CD4-positive, alpha-beta T cell treated with Interleukin-17A for 1 hour (primary cell): ENCODE measurements at places on chromosomes 16 and 17.

- DNase-seq: no peak
Measured at GRCh38 chr16:77955127-77955526, 67.2 kb upstream of the CLEC3A start.

DNA sequence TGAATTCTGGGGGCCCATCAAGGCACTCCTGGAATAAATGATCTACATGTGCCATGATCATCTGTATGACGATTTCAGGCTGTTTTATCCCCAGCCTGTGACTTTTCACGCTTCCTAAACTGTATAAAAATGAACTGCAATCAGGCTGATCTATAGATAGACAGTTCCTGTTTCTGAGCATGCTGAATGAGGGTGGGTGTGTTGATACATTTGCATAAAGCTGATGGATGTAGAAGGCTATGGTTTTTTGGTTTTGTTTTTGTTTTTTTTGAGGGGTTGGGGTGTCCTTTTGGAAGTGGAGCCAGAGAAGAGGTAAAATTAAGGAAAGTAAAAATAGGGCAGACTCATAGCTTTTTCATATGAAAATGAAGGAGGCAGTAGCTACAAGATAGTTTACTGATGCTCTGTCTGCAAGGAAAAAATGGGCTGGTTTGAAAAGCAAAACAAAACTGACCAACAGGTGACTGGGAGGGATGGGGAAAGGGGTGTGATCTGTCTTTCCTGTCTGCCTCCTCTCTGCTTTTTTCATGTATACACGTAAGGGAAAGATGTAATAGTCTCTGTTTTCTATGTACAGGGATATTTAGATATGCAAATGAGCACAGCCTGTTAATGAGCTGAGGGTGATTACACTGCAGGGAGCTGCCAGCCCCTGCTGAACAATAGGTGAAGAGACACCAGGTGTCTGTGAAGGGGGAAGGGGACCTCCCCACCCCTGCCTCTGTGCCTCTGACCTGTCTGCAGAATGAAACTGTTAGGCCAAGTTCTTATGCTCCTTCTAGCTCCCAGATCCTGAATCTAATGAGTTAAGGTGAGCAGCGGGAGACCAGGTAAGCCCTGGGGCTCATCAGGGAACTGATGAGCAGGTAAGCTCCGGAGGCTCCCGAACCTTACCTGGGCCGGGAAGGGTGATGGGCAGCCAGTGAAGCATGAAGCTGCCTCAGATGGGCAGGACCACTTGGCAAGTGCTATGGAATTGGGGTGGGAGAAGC lies 46.6 kb upstream of the LYRM9 start:
- no peak for DNase-seq

- DNase-seq: no peak
Measured at GRCh38 chr17:9677896-9678295, 32.6 kb downstream of the USP43 start.

DNA sequence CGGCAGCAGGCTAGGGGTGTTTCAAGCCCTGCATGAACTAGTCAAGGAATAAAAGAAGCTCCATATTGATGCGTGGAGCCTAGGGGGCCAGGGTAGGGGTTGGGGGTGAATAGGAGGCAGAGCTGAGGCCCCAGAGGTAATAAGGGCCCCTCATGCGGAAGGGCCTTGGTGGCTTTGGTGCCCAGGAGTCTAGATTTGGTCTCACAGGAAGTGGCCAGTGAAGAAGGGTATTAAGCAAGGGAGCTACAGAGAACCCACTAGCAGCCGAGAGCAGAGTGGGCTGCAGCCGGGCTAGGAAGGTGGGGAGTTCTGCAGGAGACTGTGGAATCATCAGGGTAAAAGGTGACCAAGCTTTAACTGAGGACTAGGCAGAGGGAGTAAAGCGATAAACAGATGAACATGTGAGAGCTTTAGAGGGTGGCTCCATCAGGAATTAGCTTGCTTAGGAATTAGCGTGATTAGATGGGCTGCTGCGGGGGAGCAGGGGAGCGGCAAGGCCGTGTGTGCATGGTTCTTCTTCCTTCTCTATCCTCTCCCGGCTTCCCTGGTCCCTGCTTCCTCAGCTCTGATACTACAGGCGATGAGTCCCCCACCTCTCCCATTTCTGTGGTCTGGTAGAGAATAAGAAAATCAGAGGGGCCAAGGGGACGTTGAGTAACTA lies 9.8 kb downstream of the GNGT2 start:
- DNase-seq: no peak

- DNase-seq: no peak
Measured at GRCh38 chr16:73095142-73095820, 47.4 kb upstream of the ZFHX3 start.

- no peak for DNase-seq
Measured at GRCh38 chr16:67828651-67829050, 13.5 kb upstream of the THAP11 start.

DNA sequence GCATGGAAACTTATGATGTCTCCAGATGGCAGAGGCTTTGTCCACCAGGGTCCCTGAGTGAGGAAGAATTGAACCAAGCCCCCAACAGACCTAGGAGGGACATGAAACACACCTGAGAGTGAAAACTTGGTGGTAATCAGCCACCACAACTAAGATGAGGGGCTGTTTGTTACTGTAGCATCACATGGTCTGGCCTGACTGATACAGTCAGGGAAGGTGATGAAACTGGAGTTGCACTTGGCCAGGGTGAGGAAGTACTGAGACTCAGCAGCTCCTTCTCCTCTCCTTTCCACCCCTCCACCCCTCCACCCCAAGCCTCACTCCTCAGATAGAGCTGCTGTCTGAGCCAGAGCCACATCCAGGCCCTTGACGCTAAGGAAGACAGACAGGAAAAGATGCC lies 37.2 kb downstream of the C16orf82 start:
- DNase-seq: no peak

- DNase-seq: no peak
Measured at GRCh38 chr17:16507918-16508533, 16.0 kb upstream of the LRRC75A start.

DNA sequence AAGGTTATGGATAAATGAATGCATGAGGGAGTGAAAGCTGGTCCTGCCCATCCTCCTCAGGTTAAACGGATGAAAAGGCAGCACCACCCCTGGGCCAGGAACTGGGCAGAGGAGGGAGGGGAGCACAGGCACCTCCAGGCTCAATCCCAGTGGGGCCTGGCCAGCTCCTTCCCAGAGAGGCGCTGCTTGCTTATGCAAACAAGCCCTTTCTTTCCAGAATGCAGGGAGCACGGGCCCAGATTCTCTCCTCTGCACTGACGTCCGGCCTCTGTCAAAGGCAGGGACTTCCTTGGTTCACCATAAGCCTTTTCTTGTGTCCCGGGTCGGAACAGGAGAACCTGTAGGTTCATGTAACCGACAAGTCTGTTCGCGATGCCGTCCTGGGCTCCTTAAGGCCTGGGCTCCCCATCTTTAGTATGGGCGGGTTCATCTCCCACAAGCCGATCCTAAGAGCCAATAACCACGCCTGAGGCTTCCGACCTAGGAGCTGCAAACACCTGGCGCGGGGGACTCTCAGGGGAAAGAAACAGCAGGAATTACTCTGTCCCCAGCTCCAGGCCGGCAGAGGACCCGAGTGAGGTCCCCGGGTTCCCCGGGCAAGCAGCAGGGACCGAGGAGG lies 16.3 kb downstream of the ENPP7 start:
- no peak for DNase-seq
